ENCODE measurements at places on chromosomes 7 and 10.

GRCh38 chr10:60235001-60235400 is 154.7 kb downstream of the ANK3 start:
- no peak for DNase-seq

GRCh38 chr10:113049881-113050280 is 99.8 kb downstream of the TCF7L2 start:
- no peak for DNase-seq

DNA sequence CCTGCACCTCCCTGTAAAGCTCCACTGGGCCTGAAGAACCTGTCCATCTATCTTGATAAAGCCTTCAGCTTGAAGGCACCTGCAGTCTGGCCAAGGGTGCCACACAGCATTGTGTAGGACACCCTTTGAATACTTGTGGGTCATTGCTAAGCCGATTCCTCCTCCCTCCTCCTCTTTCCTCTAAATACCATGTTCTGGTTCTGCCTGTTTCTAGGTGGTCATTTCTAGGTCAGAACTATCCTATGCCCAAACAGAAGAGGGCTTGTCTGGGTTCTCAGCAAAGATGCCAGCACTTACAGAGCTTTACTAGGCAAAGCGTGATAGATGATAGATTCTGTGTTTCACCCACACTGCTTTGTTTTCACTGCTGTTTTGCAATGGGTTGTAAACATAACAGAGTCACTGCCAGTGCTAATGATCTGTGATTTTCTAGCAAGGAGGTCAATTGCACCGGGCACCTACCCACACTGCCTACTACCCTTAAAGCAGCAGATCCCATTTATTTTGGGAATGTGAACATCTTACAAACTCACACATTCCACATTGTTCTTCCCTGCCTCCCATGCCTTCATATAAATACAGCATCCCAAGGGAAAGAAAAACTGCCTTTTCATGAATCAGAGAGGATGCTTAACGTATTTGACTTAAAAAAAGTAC is 279.1 kb upstream of the PITRM1 start:
- DNase-seq, result no peak

DNA sequence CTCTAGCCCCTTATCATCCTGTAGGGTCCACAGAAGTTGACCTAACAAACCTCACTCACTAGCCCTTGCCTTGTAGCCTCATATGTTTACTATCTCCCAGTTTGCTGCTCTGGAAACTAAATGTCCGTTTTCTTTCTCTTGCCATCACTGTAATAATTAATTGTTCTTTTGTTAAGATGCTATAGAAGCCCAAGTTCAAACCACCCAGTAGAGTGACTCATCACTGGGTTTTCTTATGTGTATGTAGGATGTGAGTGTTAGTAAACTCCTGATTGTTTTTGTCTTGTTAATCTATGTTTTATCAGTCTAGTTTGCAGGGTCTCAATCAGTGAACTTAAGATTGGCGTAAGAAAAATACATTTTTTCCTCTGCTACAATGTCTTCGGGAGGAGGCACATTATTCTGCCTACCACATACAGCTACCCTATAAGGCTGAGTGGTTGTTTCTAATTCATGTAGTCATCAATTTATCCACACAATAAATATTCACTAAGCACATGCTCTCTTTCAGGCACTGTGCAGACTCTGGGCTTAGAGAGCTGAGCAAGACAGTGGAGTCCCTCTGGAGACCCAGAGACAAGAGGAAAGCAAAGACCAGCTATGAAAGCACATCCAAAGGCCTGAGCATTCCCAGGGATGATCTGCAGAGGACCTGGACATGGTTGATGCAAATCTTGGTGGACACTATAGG is 474.1 kb upstream of the AKR1E2 start:
- no peak for DNase-seq

GRCh38 chr7:154677454-154677853 is 325.5 kb downstream of the PAXIP1 start:
- no peak for DNase-seq

GRCh38 chr10:121183236-121183635 is 332.1 kb downstream of the WDR11 start:
- DNase-seq, result no peak

- no peak for DNase-seq
These were observed 334.7 kb upstream of the CHRM2 start for GRCh38 chr7:136533732-136534131.

All from activated CD4-positive, alpha-beta memory T cell treated with anti-CD3 and anti-CD28 coated beads, Interleukin-2, amount 10 ng/mL, durations not matched to agents 7 days and 5 days (primary cell).